Caco-2 (cell line): ENCODE measurements at places on chromosomes 1 and 21.

GRCh38 chr1:78176448-78176847 is 130.7 kb downstream of the GIPC2 start:
- no peak for DNase-seq

DNA sequence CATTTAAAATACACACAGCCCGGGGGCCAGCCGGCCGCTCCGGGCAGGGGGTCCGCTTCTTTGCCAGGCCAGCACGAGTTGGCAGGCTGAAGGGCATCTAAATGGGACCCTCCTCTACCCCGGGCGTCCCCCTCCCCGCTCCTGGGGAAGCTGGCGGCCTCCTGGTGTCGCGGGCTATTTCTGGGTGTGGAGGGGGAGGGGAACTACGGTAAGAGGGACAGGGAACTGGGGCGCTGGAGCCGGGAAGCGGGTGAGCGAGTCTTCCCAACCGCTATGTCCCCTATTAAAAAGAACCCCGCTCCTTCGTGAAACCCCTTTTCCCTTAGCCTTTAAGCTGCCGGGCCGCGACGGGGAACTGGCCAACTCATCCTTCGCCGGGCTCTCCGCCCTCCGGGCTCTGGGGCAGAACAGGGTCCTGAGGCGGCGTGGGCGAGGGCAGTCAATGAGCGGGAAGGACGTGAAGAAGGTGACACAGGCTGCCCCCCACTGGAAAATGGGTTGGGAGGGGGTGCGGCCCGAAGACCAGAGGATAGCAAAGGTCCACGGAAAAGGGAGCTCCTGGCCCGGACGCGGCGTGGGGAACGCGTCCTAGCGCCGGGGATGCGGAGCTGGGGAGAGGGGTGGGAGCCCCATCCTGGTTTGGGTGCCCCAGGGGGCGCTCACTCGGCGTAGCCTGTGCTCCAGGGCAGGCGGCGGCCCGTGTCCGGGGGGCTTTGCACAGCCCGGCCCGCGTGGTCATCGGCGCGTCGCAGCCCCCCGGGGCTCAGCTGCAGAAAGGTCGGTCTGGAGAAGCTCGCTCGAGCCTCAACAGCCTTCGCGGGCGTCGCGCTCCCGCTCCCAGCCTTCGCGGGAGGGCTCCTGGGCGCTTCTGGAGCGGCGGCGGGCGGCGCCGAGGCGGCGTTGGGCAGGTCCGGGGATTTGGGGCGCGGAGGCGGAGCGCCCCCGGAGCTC is 544 bp downstream of the PPM1J start:
- no peak for DNase-seq

GRCh38 chr1:96387785-96388184 is 333.8 kb upstream of the PTBP2 start:
- DNase-seq = no peak

GRCh38 chr1:167594822-167595221 is 35.2 kb upstream of the RCSD1 start:
- DNase-seq = no peak

GRCh38 chr21:45498646-45499000 is 43.6 kb downstream of the SLC19A1 start:
- no peak for DNase-seq

- DNase-seq = no peak
Observed at GRCh38 chr21:46208761-46209721, 19.5 kb downstream of the LSS start.

DNA sequence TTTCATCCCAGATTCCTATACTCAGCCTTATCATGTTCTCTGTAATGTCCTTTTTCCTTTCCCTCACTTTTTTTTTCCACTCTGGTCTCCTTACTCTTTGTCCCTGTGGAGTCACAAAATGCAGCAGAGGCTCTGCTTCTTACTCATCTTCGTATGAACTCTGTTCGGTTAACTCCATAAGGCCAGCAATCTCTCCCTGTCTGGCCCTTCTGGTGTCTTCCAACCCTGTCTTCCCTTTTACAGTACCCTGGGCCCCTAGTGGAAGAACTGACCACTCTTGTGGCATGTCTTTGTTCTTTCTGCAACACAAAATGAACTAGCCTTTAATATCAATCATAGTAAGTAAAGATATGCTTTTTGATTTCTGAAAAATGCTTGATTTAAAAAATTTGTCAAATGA is 7.1 kb downstream of the CD101 start:
- no peak for DNase-seq

GRCh38 chr1:203369666-203370065 is 18.7 kb upstream of the FMOD start:
- no peak for DNase-seq

GRCh38 chr1:53467391-53467790 is 8.2 kb downstream of the DMRTB1 start:
- DNase-seq = no peak

- no peak for DNase-seq
Observed at GRCh38 chr1:92210701-92211100, 7.0 kb upstream of the C1orf146 start.

GRCh38 chr1:9253453-9254105 is 19.0 kb downstream of the H6PD start:
- no peak for DNase-seq

- DNase-seq = no peak
Observed at GRCh38 chr1:219708919-219709543, 96.1 kb upstream of the ZC3H11B start.

- no peak for DNase-seq
Observed at GRCh38 chr21:19433623-19434022, 1030.0 kb upstream of the TMPRSS15 start.

DNA sequence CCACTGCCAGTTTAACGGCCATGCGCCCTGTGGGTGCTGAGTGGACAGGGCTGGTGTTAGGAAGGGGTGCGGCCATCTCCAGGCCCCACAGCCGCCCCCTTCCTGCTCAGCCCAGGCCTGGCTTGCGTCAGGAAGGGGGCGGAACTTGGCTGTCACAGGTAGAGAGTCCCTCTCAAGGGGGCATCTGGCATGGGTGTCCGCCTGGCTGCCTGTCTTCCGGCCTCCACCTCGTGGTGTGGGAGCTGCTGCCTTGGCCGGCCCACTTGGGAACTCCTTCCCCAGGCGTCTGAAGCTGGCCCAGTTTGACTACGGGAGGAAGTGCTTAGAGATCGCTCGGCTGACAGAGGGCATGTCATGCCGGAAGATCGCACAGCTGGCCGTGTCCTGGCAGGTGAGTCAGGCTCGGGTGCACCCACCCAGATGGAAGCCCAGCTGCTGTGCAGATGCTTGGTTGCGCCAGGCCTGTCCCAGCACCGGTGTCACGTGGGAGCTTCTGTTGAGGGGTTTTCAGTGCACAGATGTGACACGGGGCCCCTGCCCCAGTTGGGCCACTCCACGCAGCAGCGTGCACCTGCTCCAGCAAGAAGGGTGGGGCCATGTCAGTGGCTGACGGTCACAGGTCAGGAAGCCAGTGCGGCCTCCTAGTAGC is 9.1 kb upstream of the ATAD3B start:
- no peak for DNase-seq

DNA sequence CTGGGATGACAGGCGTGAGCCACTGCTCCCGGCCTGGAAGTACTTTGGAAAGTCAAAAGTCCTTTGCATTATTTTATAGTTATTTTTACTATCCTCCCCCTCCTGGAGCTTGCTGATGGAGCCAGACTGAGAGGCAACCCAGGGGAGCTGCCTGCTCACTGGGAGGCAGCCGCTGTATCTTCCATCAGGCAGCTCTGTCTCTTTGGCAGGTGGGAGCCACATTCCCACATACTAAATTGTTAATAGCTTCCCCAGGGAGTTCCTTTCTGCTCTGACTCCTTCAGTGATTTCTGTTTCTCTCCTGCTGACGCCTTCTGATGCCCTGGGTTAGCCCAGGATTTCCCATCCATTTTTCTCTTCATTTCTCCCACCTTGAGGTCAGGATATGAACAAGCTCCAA is 4.9 kb upstream of the OPRD1 start:
- DNase-seq = no peak

DNA sequence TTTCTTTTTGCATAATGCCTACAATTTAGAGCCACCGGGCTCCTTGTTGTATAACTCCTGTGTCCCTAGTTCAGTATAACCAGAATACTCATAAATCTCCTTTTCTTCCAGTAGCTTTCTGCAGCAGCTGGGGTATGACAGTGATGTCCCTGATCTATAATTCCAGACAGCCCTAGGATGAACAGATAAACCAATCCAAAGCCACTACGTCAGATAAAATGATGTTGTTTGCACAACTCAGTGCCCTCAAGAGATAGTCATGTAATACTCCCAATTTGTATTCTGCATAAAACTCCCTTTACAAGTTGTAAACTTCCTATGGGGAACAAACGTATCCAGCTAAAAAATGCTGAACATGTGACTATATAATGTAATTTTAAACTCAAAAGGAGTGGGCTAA is 44.7 kb downstream of the ZNF326 start:
- DNase-seq = no peak

GRCh38 chr1:86137436-86137835 is 19.1 kb downstream of the COL24A1 start:
- no peak for DNase-seq

DNA sequence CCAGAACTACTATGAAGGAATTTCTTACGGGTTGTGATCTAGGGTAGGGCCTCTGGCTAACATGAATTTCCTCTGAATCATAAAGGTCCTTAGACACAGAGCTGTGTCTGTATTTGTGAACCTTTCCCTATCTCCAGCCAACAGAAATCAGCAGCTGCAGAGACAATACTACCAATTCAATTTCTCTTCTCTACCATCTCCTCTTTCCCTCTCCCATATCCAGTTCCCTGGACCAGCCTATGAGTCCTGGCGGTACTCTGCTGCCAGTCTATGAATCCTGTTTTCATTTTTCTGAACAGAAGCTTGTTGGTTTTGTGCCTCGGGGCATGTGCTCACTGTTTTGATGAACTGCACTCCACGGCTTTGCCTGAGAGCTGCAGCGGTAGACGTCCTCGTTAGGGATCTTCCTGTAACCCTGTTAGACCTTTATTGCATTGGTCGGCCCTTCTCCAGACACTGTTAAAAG is 458.0 kb upstream of the VAMP3 start:
- DNase-seq = no peak

DNA sequence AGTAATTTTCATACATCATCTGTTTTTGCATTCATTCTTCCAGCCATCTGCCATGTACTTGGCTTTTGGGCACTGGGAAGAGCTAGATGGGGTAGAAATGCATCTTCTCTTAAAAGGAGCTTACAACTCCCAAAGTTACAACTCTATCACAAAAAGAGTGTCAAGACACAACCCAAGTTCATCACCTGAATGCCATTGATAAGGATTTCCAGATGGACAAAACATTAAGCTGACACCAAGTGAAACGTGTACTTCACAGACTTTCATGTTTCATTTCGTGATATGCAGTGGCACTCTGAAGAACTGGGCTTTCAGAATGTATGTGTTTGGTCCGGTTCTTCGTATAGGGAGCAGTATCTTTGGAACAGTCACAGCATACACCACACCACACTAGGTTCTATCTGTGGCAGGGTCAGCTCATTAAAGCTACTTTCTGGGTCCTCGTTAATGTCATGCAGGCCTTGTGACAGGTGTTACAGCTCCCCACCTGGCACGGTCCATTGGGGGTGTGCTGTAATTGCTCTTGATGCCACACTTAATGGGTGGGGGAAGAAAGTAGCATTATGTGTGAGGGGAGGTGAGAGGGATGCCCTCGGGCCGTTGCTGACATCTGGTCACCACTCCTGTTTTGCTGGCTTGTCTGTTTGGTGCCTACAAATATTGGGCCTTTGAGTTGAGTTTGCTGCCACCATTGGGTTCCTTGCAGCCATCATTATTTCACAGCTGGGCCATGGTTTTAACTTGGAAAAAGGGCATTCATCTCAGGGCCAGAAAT is 164.9 kb downstream of the NFIA start:
- DNase-seq = no peak

DNA sequence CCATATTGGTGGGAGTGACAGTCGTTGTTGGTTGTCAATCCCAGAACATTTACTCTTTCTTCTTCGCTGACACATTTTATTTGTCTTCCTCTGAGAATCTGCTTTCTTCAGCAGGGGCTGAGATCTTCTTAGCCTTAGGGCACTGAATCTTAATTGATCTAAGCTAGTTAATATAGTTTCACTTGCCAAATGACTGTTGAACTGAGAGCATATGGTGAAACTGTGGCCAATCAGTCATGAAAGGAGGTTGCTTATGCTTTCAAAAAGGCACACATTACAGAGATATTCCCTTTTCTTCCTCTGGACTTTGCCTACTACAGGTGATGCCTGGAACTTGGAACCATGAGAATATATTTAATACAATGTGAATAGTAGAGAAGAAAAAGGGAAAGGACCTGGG is 60.0 kb upstream of the KIAA0040 start:
- DNase-seq = peak; percentile 3

DNA sequence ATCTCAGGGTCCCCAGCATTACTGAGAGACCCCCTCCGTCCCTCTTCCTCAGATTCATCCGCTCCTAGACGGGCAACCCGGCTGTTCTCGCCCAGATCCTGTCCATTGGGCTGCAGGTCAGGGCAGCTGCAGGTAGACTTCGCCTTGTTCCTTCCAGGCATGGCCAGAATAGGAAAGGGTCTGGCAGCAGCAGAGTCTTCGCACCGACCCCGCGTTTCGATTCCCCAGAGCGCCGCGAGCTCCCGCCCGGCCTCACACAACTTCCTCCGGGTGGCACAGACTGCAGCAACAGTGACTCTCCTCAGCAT is 265 bp downstream of the NRDC start:
- DNase-seq = no peak

DNA sequence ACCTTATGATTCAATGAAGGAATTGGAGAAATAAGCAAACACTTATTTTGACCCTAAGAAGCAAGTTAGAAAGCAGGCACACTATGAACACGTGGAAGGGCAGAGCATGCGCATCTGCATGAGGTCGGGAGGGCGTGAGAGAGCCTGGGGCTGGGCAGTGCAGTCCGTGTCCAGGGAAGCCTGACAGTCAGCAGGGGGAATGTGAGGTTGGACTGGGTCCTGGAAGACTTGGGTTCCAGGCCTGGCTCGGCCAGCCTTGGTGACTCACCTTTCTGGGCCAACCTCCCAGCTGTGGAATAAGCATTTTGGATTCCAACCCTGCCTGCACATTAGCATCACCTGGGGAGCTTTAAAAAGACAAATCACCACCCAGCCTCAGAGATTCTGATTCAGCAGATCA is 26.6 kb upstream of the LMX1A start:
- no peak for DNase-seq

DNA sequence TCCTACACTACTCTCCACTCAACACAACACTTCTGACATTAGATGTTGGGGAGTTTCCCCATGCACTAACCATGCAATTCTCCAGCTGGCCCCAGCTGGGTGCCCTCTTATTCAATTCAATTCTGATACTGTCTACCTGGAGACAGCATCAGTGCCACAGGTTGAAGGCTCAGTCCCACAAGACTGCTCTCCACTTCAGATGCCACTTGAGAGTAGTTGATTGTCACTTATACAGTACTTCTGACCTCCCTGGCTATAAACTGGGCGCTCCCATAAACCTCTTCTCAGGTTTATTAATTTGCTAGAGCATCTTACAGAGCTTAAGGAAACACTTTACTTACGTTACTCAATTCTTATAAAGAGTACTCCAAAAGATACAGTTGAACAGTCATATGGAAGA is 442.3 kb downstream of the LRRIQ3 start:
- DNase-seq = no peak

- DNase-seq = no peak
Observed at GRCh38 chr1:156217871-156218270, 5.1 kb downstream of the PMF1 start.

GRCh38 chr1:65001231-65001792 is 35.0 kb upstream of the JAK1 start:
- DNase-seq = no peak

- DNase-seq = no peak
Observed at GRCh38 chr1:209590405-209590804, 6.9 kb downstream of the CAMK1G start.
